ENCODE measurements at places on chromosomes 12 and 14.

DNA sequence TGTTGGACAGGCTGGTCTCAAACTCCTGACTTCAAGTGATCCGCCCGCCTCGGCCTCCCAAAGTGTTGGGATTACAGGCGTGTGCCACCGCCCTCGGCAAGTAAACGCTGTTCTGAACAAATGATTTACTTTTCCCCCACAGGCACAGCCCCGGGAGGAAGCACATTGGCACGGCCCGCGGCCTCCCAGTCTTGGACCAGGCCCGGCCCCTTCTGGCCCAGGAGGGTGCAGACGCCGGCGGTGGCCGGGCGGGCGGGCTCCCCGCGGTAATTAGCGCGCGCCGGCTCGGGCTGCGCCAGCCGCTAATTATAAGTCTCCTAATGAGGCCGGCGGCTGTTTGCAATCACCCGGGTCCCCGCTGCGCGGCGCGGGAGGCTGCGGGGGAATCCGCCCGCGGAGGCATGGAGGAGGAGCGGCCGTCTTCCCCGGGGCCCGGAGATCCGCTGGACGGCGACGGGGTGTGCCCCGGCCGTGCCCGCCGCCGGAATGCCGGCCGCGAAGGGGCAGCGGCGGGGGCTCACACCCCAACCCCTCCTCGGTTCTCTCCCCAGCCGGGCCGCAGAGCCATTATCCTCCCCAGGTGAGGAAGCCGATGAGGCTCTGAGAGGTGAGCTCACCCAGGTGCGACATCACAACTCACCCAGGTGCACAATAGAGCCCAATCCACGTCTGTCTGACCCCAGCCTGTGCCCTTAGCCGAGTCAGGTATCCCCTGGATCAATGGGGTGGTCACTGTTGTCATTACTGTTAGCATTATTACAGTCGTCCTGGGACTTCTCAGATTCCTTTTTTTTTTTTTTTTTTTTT is 3.3 kb upstream of the POP5 start:
- DNase-seq, result peak; percentile 37

- peak; percentile 22 for DNase-seq
Observed at GRCh38 chr14:61695695-61696527, 598 bp downstream of the HIF1A start.

DNA sequence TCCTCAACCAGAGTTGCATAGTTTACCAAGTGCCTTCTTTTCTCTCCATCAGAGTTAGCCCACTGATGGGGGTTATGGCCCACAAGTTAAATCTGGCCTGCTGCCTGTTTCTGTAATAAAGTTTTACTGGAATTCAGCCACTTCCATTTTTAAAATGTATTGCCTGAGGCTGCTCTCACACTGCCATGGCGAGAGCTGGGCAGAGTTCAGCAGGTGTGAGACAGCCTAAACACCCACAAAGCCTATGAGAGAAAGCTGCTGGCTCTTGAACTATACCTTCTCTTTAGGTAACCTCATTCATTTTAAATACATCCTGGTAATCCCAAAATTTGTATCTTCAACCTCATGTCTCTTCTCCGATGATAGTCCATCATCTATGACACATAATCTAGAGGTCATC is 86.1 kb downstream of the BCL2L14 start:
- DNase-seq, result no peak

- DNase-seq, result peak; percentile 99
Observed at GRCh38 chr12:52050758-52051541, at the start of gene NR4A1. Gene NR4A1, plus strand, starts transcription at chr12:52051442. Its CDS starts 2,887 bp downstream, at chr12:52054329.

DNA sequence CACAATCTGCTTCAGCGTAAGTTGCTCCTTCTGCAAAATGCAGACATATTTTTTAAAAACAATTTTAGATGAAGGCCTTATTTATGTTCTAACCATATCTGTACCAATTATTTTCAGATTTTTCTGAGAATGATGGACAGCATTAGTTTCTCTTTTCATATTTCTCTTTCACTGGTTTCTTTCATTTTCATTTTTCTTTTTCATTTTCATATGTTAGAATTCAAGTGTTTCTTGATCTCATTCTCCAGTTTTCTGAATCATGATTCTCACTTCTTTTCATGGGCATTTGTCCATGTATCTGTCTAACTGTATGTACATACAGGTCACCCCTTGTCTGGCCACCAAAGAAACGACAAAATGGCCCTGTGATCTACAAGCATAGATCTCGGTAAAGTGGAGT is 346.6 kb downstream of the NAV3 start:
- no peak for DNase-seq
